ENCODE measurements at places on chromosomes 3 and 15.

DNA sequence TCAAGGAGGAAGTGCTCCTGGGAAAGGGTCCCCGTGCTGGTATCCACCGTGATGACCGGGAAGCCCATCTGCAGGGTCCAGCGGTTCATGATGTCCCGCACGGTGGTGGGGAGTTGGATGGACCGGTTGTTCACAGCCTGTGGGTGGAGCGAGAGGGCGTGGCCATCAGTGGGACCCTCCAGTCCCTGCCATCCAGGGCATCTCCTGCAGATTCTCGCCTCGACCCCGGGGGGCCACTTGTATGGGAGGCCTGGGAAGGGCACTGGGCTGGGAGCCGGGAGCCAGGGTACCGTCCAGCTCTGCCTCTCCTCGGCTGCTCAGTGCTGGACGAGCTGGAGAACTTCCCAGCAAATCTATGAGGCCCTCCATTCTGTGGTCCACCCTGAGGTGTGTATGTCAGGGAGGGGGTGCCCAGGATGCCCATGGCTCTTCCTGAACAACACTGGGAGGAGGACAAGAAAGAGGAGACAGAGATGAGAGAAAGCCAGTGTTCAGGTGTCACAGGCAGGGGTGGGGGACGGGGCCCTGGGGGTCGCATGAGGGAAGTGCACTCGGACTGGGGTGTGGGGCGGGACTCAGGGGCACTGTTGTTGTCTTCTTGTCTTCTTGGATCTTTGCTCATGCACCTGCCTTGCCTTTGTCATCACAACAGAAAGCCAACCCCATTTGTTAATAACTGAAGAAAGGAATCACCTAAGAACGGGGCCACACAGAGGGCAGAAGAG is 13.0 kb downstream of the ANPEP start:
- no peak for DNase-seq

- peak; percentile 71 for DNase-seq
Measured at GRCh38 chr3:188126276-188126675, 27.7 kb upstream of the LPP start.

GRCh38 chr3:41117398-41117870 is 81.9 kb upstream of the CTNNB1 start:
- peak; percentile 98 for DNase-seq

- DNase-seq, result peak; percentile 3
Measured at GRCh38 chr3:82745544-82745943, 984.1 kb upstream of the GBE1 start.

DNA sequence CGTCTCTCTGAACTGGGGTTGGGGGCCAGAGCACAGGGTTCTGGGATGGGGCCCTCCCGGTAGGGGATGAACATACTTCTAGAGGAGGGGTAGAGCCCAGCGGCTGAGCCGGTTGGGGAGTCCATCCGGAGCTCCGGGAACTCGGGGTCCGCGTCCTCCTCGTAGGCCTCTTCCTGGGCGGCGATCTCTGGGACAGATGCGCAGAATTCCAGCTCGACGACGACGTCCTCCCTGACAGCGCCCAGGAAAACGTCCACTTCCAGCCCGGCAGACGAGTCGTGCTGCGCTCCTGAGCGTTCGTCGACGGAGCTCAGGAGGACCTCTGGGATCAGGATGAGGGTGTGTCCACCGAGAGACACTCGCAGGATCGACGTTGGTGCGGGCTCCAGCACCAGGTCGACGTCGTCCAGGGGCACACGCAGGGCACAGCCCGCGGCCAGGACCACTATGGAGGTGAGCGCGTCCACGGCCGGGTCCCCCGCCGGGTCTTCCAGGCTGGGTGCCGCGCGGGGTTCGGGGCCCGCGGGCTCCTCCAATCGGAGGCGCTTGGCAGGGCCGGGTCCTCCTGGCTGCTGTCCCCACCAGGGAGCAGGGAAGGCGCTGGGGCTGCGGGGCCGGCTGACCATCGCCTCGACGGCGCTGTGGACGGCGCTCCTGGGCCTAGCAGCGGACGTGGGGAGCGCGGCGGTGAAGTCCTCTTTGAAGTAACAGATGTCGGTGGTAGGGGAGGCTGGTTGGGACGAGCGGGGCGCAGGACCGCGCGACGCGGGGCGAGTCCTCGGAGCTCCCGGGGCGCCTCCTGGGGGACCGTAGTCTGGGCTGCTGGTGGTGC is 474 bp downstream of the PRR23B start:
- no peak for DNase-seq

- DNase-seq, result peak; percentile 75
Measured at GRCh38 chr15:90869601-90870353, 1.4 kb downstream of the FURIN start.

- DNase-seq, result peak; percentile 74
Measured at GRCh38 chr15:49627407-49627877, 6.6 kb downstream of the DTWD1 start.

- DNase-seq, result no peak
Measured at GRCh38 chr15:92633418-92633817, 22.2 kb downstream of the FAM174B start.

GRCh38 chr3:354432-354831 is 157.9 kb downstream of the CHL1 start:
- DNase-seq, result peak; percentile 77

All from astrocyte of the hippocampus (primary cell).